ENCODE measurements at places on chromosomes 2 and 18.
A peak's percentile ranks its signal among the peaks of the same experiment; 100 is the strongest.

GRCh38 chr2:231527955-231528635 lies 2.1 kb downstream of the NMUR1 start:
- no peak for DNase-seq

DNA sequence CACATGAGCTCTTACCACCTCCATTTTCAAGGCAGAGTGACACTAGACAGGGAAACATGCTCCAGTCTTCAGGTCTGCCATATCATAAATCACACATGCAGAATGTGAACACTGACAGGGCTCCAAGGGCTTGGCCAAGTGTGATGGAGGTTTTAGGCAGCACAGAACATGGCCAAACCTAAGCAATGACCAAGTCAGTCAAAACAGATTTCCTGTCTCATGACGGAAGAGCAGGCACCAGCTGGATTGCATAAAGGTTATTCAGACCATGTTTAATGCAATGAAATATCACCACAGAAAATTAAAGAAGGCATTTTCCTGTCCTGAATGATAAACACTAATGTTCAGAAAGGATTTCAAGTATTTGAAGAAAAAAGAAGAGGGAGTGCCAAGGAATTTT lies 72.5 kb downstream of the SUMO1 start:
- DNase-seq = no peak

DNA sequence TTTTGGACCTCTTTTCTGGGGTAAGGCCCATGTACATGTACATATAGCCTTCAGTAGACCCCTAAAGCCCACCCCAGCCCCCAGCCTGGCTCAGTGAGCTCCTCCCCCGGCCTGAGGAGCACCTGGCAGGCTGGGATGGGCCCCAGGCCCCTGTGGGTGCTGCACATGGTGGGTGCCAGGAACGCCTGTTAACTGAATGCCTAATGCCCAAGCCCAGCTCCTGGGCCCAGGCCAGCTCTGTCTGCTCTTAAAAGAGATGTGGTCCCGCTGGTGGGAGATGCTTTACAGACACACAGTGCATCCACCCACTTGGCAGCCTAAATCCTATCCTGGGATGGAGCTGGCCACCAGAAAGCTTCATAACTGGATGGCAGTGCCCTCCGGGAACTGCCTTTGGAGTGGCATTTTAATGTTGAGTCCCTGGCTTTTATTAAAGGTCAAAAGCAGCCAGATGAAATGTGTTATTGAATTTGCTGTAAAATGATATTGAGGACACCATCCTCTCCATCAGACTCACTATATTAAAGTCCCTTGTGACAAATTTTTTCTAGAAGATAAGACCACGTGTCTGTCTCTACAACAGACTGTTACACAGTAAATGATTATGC lies 7.7 kb upstream of the OXER1 start:
- DNase-seq = no peak

DNA sequence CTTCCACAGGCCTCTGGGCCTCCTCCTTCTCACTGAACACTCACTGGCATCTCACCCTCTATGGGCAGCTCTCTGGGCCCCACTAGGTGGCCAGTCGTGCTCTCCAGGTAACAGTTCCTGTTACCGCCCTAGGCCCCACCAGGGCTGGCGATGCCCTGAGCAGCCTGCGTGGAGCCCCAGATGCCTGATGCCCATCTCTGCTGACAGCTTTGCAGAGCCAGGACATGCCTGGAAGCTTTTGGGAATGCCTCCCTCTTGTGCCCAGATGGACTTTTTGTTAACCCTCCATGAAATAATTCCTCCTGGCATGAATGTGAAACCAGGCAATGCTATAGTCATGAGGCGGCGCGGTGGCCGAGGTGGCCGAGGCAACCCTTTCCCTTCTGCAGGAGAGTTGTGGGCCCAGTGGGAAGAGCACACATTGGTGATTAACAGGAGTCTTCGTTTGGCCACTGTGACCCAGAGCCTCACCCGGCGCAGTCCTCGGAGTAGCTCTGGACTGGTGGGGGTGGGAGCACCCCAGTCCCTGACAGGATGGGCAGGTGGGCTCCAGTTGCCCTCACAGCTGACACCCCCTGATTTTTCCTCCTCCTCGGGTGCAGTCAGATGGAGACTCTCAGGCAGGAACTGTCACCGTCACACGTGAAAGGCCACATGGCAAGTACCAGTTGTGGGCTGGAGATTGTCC lies 80.0 kb downstream of the SH3BP4 start:
- no peak for DNase-seq

GRCh38 chr18:4589056-4589800 lies 134.1 kb upstream of the DLGAP1 start:
- DNase-seq = no peak

DNA sequence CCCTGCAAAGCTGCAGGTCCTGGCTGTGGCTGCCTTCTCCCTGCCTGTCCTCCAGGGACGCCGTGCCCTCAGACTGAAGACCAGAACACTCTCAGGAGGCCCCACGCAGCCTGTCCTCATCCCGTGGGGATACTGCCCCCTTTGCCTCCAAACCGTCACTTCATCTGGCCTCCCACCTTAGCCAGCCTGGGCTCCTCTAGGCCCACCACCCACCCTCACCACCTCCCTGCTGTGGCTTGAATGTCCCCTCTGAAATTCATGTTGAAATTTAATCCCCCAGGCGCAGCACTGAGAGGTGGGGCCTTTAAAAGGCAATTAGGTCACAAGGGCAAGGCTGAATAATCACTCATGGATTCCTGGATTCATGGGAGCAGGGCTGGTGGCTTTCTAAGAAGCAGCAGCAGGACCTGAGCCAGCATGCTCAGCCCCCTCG lies 198.2 kb downstream of the SEPTIN10 start:
- no peak for DNase-seq

DNA sequence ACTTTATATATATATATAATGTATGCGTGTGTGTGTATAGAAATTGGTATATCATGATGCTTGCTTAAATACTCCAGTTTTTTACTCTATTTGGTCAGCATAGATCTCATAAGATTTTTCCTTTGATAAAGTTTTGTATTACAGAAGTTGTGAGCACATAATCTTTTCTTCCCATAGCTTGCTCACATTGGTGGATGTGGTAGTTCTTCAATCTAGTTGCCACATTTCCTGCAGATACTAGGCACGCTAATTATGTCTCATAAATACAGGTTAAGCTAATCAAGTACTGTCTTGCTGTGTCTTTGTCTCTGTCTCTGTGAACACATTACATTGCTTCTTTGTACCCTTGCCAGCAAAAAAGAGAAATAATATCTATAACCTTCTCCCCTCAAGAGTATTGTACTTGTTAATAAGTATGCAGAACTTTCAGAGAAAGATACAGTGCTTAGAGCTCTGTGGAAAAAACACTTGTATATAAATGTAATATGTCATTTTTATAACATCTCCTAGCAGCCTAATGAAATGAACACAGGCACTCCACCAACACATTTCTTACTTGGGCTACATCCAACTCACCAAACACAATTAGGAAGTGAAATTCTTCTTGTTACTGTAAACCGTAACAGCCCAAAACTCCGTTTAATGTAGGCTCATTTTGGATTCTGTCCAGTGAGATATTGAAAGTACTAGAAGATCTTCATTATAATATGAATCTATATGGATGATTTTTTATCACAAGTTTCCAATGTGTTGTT lies 306.7 kb upstream of the SLC8A1 start:
- peak; percentile 36 for DNase-seq

- no peak for DNase-seq
These were observed 35.7 kb downstream of the NRP2 start for GRCh38 chr2:205717999-205718398.

GRCh38 chr18:56197241-56197859 lies 441.0 kb downstream of the TXNL1 start:
- DNase-seq = no peak

DNA sequence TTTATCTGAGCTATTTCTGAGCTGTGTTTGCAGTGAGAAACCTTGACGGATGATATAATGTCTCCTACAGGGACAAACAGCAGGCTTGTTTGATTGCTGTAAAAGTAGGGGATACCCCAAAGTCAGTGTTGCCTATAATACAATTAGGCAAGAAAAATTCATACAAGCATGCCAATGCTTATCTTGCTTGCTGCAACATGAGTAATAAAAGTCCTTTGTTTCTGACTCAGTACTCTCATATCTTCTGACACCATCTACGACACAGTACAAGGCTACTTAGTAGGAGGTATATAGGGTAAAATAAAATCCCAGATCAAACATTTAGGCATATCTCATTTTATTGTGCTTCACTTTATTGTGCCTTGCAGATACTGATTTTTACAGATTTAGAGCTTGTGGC lies 33.0 kb downstream of the ERBB4 start:
- DNase-seq = no peak

DNA sequence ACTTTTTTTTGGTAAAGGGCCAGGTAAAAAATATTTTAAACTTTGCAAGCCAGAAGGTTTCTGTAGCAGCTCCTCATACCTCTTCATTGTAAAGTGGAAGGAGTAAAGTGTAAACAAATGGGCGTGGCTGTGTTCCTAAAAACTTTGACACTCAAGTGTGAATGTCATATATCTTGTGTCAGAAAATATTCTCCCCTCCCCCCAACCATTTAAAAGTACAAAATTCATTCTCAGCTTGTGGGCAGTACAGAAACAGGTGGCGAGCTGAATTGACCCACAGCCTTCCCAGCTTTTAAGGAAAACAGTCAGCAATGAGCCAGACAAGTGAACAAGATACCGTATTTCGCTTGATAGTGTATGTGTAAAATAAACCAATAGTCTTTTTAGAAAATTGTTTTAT lies 4.0 kb downstream of the YPEL5 start:
- no peak for DNase-seq

GRCh38 chr18:3538954-3539617 lies 89.1 kb downstream of the TGIF1 start:
- no peak for DNase-seq

GRCh38 chr2:104849618-104850141 lies 4.2 kb upstream of the POU3F3 start:
- no peak for DNase-seq

DNA sequence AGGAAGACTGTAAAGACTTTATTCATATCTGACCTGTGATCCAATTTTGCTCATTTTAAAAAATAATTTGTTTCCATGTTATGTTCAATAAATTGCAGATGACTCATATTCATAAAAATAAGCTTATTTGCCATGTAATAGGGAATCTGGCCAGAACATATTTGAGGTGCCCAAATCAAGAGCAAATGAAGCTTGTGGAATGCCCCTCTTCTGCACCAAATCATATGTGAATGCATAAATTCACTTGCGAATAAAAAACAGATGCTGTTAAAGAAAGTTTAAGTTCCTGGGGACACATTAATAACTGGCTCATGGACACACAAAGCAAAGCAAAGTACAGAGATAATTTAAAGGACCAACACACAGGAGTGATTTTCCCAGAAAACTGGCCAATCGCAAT lies 279.0 kb upstream of the CDH2 start:
- no peak for DNase-seq

- DNase-seq = no peak
These were observed 115.0 kb downstream of the EN1 start for GRCh38 chr2:118732432-118732831.

DNA sequence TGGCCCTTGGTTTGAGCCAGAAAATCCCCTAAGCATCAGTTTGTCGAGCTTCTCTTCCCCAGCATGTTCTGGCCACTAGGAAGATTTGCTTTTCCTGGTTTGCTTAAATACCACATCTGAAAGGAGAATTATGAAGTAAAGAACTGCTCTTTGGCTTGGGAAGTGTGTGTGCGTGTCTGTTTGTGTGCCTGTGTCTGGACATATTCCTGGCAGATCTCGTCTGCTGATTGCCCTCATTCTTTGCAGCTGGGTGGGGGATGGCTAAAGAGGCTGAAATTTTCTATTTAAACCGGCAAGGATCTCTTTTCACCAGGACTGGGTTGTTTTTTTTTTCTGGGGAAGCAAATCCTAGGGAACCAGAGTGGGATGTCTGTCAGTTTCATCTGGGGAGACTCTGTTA lies 57.3 kb upstream of the MBOAT2 start:
- no peak for DNase-seq

- no peak for DNase-seq
These were observed 52.3 kb downstream of the C18orf63 start for GRCh38 chr18:74367905-74368304.

- DNase-seq = peak; percentile 82
These were observed 111.7 kb downstream of the ANKRD44 start for GRCh38 chr2:197198890-197199289.

GRCh38 chr2:14015113-14015630 lies 617.3 kb upstream of the LRATD1 start:
- no peak for DNase-seq

DNA sequence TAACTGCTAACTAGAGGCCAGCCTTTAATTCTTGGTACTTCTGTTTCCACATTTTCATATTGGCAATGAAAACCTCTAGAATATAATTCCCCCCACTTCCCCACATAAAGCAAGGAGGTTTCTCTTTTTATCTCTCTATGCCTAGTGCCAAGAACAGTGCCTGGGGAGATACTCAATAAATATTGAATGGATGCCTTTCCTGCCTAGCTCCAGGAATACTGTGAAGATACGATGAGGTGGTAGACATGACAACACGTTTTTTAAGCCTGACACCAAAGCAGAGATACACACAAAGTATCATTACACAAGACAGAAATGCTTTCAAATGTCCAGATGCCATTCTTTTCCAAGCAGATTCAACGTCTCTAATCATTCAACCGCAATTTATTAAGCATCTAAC lies 535.5 kb downstream of the XIRP2 start:
- DNase-seq = no peak

GRCh38 chr2:130303169-130303568 lies 39.5 kb upstream of the IMP4 start:
- no peak for DNase-seq

GRCh38 chr2:137151731-137152130 lies 386.4 kb downstream of the THSD7B start:
- no peak for DNase-seq

DNA sequence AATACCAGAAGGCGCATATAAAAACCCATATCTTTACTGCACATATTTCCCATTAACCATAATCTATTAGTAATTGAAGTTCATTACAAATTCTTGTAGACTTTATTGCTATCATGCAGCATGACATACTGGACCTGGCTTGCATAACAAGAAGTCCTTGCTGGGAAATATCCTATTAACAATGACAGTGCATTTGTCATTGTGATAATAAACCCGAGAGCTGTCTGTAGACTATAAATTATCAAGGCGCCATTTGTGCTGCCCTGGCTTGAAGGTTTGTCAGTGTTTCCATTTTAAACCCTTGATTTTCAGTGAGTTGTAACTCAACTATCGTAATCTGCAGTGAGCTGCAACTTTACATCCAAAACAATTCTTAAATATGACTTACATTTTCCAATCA lies 59.0 kb downstream of the HNMT start:
- DNase-seq = no peak

GRCh38 chr2:4618630-4619228 lies 915.4 kb downstream of the DCDC2C start:
- no peak for DNase-seq

GRCh38 chr2:70596293-70596692 lies 42.7 kb upstream of the TGFA start:
- DNase-seq = no peak

Measured in hematopoietic multipotent progenitor cell (in vitro differentiated cells).